ENCODE measurements at places on chromosomes 6 and 20. TPM values are rescaled to one million over a fixed set of nuclear protein-coding genes. Genes with fewer than 3 reads are reported as not detected.

GRCh38 chr20:17525650-17526049 lies 5.5 kb downstream of the BFSP1 start:
- DNase-seq, result no peak

The NELFE gene
- total RNA-seq, result 38.2 TPM

DNA sequence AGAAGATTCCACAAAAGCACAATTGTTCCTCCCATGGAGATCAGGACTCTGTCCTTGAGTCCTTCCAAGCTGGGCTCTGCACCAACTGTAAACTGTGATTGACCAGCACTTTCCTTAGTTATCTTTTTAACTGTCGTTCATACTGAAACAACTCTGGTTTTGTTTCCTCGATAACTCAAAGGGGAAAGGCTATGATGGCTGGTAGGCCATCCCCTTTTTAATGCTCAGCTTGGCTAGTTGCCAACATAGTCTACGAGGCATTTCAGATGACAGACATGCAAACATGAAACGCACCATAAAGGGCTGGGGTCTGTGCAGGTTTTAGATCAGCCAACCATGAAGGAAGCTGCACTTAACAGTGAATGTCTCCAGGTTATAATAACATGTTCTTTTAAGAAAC lies 497.1 kb upstream of the ARID1B start:
- no peak for DNase-seq

DNA sequence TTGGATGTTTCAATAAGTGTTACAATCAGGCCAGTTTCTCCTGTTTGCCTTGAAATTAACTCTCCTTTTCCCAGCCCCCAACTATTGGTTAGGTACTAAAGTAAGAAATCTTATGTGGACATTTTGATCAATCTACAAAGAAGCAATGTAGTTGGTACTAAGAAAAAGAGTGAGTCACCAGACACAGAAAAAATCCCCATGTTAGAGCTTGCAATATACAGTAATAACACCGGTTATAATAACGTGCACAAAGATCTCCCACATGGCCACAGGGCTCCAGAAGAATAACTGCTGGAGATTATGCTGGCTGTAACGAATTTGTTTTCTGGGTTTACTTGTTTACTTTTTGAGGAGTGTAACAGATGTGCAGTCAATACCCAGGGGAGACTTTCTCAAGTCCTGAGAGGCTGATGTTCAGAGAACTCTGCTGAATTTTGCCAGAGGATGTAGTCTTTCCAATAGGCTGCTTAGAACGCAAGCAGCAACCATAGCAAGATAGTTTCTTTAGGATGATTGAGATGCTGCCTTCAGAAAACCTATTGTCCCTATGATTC lies 166.2 kb upstream of the SPACA1 start:
- no peak for DNase-seq

DNA sequence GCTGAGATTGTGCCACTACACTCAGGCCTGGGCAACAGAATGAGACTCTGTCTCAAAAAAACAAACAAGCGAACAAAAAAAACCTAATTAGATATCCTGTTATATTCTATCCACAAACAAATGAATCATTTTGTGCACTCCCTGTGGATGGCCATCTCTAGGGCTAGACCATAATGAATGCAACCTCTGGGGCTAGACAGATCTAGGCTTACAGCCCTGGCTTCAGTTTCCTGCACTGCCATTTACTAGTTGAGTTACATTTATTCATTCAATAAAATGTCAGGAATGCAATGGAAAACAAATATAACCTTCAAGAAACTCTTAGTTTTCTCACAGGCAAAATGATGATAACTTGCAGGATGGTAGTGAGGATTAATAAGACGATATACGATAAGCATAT lies 6.6 kb upstream of the RNF8 start:
- DNase-seq, result no peak
